ENCODE measurements at places on chromosomes 1 and 21. TPM values are rescaled to one million over a fixed set of nuclear protein-coding genes. Genes with fewer than 3 reads are reported as not detected.

SNAP47 gene
- total RNA-seq, result 31.4 TPM

SESN2 gene
- 7.9 TPM for total RNA-seq

RHOU gene
- total RNA-seq, result 1.8 TPM

CA6 gene
- total RNA-seq, result 0.55 TPM

ZNF683 gene
- total RNA-seq, result not detected

RNU1-3 gene
- 2,397 TPM for total RNA-seq

OR2L5 gene
- total RNA-seq, result not detected

FCER1G gene
- total RNA-seq, result 2.5 TPM

SELENBP1 gene
- not detected for total RNA-seq

DFFA gene
- 36.2 TPM for total RNA-seq

CFAP141 gene
- 0.50 TPM for total RNA-seq

CELA3A gene
- not detected for total RNA-seq

CYP4A11 gene
- total RNA-seq, result not detected

ADAMTS1 gene
- 4.5 TPM for total RNA-seq

NTNG1 gene
- total RNA-seq, result not detected

CSF3R gene
- total RNA-seq, result 1.2 TPM

RAB3B gene
- total RNA-seq, result 0.05 TPM

MAP10 gene
- 4.4 TPM for total RNA-seq

LELP1 gene
- total RNA-seq, result not detected

HCRTR1 gene
- not detected for total RNA-seq

RIIAD1 gene
- not detected for total RNA-seq

VHLL gene
- total RNA-seq, result 0.30 TPM

NGF gene
- total RNA-seq, result not detected

MYOG gene
- total RNA-seq, result not detected

OR2AK2 gene
- not detected for total RNA-seq

ITLN2 gene
- total RNA-seq, result not detected

ITGB2 gene
- 447 TPM for total RNA-seq

TRIM67 gene
- total RNA-seq, result not detected

MX2 gene
- 30.3 TPM for total RNA-seq

WNT4 gene
- total RNA-seq, result not detected

IL6R gene
- 5.3 TPM for total RNA-seq

RHBDL2 gene
- total RNA-seq, result not detected

FMO2 gene
- total RNA-seq, result not detected

ZNF669 gene
- total RNA-seq, result 9.7 TPM

EDN2 gene
- not detected for total RNA-seq

ATP1A4 gene
- total RNA-seq, result not detected

LEFTY2 gene
- not detected for total RNA-seq

SPAG17 gene
- total RNA-seq, result not detected

KIRREL1 gene
- total RNA-seq, result not detected

GBP6 gene
- total RNA-seq, result 0.36 TPM

PLA2G2D gene
- not detected for total RNA-seq

DMBX1 gene
- total RNA-seq, result 0.05 TPM

LIPI gene
- not detected for total RNA-seq

PROK1 gene
- not detected for total RNA-seq

FCRLA gene
- total RNA-seq, result not detected
